ENCODE measurements at places on chromosomes 16 and 17.

GRCh38 chr16:82149536-82149935 lies 20.5 kb downstream of the MPHOSPH6 start:
- DNase-seq: no peak

DNA sequence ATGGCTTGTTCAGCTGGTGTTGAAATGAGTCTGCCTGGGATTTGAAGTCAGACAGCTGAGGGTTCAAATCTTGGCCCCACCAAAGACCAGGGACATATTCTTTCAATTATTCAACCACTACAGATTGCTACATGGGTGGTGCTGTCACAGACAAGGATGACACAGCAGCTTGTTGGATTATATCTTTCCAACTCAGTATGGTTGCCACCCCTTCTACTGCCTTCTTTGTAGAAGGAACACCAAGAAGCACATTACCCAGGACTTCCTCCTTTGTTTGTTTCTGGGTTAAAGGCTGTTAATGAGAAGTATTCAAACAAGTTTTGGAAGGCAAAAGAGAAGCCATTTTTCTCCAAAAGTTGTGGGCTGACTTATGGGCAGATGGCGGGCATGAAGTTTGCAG lies 78.6 kb downstream of the COPRS start:
- DNase-seq: no peak

DNA sequence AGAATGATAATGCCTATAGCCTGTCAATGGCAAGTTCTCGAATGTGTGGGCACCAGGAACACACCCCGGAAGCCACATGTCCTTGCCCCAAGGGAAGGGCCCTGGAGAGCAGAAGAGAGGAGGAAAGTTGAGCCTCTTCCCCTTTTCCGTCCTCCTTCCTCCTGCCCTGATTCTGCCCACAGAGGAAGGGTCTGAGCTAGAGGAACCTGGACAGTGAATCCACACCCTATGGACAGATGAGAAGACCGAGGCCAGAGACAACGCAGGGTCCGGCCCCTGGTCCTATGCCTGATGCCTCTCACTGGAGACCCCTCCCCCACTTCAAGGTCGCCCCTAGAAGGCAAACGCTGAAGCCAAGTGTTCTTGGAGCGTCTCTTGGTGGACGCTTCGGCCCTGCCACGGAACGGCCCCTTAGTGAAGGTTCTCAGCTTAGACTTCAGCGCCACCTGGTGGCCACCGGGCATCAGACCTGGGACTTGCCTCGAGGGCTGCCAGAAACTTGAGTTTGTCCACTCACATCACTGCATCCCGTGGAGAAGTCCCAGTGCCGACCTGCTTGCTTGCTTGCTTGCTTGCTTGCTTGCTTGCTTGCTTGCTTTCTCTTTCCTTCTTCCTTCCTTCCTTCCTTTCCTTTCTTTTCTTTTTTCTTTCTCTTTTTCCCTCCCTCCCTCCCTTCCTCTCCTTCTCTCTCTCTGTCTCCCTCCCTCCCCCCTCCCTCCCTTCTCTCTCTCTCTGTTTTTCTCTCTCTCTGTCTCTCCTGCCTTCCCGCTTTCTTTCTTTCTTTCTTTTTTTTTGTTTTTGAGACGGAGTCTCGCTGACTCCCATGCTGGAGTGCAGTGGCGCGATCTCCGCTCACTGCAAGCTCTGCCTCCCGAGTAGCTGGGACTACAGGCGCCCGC lies 20.6 kb upstream of the SPNS3 start:
- peak; percentile 98 for DNase-seq

DNA sequence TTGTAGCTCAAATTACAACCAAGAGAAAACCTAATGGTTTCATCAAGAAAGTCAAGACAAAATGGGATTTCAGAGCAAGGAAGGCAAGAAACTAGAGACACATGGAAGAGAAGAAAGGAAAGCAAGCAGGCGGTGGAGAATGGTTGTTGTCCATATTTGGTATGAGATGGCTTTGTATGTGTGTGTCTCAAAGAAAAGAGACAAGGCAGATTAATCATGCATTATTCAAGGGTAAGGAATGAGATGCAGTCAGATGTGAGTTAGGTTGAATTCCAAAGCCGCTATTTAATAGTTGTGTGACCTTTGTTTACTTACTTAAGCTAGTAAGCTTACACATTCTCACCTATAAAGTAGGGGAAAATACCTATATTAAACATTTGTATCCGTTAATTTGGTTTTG lies 1029.6 kb downstream of the CDH11 start:
- DNase-seq: no peak

Data from activated CD8-positive, alpha-beta memory T cell treated with anti-CD3 and anti-CD28 coated beads for 24 hours (primary cell).